A172 (cell line): ENCODE measurements at places on chromosomes 6 and 20.
A peak's percentile ranks its signal among the peaks of the same experiment; 100 is the strongest.

DNA sequence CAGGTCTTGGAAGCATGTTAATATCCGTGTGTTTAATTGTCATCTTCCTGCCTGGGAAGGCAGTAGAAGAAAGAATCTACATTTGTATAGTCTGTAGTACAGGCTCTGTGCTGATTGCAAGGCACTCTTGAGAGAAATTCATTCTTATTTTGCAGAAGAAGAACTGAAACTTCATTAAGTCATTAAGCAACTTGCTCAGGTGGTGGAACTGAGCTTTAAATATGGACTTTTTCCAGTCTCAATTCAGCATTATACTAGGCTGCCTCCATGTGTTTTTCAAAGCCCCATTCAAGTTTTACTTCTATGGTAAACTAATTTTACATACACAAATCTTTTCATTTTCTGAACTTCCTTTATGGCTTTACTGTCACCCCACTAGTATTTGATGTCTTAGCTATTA is 18.7 kb downstream of the ZNF451 start:
- DNase-seq, result no peak

GRCh38 chr6:122665929-122666328 is 55.7 kb downstream of the PKIB start:
- DNase-seq, result no peak

- DNase-seq, result no peak
Measured at GRCh38 chr20:6683021-6683977, 84.2 kb upstream of the BMP2 start.

DNA sequence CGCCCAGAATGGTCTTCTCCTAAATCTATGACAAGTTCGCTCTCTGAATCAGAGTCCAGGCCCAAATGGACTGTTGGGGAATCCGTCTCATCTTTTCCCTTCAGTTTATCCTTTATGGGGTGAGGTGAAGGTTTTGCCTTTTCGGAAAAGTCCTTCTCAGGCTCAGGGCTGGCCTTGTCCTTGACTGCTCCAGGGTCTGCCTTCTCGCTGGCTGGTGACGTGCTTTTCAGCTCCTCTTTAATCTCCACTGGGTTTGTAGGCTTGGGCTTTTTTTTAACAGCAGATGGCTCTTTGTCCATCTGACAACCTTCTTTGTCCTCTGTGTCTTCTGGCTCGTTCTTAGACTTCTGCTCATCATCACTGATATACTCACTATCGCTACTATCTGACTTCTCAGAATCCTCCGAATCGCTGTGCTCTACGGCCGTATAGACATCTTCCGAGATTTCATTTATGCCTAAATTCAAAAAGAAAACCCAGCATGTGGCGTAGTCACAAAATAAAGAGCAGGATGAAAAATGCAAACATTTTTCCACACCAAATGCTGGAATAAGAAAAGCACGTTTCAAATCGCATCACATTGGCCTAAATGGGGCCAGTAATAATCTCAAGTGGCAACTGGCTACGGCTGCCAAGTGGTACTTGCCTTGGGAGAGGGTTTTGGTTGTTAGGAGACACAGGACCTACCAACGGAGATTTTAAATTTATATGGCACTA is 110.3 kb downstream of the ZMYND8 start:
- no peak for DNase-seq

DNA sequence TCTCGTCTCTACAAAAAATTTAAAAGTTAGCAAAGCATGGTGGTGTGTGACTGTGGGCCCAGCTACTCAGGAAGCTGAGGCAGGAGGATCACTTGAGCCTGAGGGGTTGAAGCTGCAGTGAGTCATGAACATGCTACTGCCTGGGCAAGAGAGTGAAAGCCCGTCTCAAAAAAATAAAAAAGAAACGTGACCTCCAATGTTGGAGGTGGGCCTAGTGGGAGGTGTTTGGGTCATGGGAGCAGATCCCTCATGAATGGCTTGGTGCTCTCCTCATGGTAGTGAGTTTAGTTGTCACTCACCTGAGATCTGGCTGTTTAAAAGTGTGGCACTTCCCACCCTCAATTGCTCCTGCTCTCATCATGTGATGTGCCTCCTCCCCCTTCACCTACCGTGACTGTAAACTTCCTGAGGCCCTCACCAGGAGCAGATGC is 24.3 kb downstream of the RBL1 start:
- no peak for DNase-seq

DNA sequence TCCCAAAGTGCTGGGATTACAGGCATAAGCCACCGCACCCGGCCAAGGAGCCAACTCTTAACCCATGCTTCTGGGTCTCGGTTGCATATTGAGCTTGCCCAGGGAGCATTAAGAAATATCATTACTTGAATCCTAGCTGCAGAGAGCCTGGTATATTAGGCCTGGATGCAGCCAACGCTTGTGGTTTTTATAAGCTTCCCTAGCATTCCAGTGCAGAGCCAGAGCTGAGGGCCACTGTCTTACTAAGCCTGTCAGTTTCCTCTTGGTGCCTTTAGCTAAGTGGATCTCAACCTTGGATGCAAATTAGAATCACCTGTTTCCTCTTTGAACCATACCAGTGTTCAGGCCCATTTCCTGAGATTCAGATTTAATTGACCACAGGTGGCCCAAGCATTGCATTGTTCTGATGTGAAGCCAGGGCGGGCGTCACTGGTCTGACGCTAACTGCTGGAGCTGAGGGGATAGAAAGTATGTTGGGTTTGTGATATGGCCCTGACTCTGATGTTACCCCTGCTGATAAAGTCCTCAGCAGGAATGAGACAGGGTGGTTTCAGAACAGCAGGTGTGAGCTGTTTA is 76.3 kb downstream of the BTBD3 start:
- DNase-seq, result no peak

- no peak for DNase-seq
Measured at GRCh38 chr6:139984317-139984716, 609.9 kb upstream of the CITED2 start.

GRCh38 chr20:22572491-22572890 is 11.9 kb downstream of the FOXA2 start:
- no peak for DNase-seq

DNA sequence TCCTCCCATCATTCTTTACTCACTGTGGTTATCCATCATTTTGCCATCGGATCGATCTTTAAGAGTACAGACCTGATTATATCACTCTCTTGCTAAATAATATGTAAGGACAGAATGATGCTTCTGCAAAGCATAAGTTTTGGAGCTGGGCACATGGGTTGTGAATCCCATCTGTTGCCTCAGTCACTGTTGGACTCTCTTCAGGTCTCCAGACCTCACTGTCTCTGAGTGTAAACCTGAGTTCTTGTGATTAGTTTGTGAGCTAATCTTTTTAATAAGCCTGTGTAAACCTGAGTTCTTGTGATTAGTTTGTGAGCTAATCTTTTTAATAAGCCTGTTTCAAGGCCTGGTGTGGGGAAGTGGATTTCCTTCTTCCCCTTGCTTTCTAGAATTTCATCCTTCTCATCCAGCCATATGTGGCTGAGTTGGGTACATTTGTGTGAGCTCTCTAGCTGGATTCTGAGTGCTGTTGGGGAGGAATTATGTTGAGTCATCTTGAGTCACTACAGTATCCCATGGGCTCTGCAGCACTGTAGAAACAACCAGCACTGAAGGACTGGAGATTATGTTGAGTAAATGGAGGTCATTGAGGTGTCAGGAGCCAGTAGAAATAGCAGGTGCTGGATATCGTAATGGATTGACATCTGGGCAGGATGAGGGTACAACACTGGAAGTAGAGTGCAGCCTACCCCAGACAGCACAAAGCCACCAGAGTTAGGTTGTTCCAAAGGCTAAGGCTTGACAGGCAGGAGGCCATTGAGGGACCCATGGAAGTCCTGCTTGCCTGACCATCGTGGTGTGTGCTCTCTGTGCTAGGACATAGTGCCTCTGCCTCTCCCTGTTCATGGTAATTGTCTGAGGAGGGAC is 52.4 kb downstream of the SCAND1 start:
- peak; percentile 89 for DNase-seq

- no peak for DNase-seq
Measured at GRCh38 chr6:89583559-89583958, 55.0 kb downstream of the LYRM2 start.

DNA sequence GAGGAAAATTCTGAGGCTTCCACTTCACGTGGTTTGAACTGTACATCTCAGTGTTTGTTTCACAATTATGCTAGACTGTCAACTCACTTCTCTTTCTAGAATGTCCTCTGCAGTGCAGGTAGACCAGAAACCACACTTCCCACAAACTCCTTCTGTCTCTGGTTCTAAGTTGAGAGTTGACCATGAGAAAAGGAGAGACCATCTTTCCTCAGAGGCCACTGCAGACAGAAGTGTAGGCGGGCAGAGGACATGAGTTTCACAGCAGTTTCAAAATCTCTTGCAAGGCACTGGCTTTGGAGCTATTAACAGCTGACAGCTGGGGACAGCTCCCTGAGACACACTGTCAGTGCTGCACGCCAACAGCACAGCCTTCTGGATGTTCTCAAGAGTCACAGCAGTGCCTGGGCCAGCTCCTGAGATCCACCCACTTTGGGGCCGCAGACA is 55.4 kb upstream of the MOXD1 start:
- DNase-seq, result no peak

- DNase-seq, result no peak
Measured at GRCh38 chr20:19407736-19408135, 195.3 kb downstream of the SLC24A3 start.

DNA sequence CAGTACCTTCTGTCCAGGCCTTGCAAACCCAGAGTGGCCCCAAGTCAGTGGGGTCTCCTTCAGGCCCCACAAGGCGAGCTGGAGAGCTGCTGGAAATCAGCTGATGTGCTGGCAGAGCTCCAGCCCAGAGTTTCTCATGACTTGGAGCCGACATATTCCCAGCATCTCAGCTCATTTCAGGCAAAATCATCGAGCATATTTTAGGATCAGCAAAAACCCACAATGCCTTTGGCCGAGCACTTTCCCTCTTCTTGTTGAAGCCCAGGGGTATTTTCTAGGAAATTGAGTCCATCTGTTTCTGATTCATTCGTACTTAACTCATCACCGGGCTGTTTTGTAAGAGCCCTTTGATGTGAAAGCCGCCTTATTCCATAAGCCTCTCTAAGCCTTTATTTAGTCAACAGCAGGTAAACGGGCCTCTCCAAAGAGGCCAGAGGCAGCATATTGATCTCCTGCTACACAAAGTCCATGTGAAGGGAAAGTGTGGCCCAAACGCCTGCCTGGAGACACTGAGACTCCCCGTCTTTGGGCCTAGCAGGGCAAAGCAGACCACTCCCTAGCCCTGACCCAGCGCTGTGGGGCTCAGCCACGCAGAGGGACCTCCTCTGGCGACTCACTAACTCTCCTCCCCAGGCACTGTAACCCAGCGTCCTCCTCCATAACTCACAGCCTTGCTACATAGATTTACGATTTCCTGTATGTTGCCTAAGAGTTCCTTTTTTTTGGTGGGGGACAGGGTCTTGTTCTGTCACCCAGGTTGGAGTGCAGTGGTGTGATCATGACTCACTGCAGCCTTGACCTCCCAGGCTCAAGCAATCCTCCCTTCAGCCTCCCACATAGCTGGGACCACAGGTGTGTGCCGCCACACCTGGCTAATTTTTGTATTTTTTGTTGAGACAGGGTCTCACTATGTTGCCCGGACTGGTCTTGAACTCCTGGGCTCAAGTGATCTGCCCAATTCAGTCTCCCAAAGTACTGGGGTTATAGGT is 12.1 kb upstream of the C20orf203 start:
- DNase-seq, result peak; percentile 68

DNA sequence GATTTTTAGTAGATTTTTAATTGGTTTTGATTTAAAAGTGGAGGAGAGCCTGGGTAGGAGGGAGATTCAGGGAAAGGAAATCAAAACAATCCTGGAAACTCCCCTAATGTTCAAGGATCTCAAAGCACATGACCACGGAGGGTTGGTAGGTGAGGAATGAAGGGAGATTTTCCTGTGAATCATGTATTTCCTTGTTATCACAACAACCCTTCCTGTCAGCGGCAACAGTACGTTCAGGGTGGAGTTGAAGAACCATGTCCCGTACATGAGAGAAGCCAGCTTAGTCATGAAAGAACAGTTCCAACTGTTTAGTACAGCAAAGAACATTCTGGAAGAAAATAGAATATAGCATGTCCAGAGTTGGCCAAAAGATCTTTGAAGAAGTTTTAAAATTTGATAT is 79.4 kb upstream of the SCAF8 start:
- peak; percentile 88 for DNase-seq

- no peak for DNase-seq
Measured at GRCh38 chr6:169845426-169846285, 94.2 kb downstream of the ERMARD start.

DNA sequence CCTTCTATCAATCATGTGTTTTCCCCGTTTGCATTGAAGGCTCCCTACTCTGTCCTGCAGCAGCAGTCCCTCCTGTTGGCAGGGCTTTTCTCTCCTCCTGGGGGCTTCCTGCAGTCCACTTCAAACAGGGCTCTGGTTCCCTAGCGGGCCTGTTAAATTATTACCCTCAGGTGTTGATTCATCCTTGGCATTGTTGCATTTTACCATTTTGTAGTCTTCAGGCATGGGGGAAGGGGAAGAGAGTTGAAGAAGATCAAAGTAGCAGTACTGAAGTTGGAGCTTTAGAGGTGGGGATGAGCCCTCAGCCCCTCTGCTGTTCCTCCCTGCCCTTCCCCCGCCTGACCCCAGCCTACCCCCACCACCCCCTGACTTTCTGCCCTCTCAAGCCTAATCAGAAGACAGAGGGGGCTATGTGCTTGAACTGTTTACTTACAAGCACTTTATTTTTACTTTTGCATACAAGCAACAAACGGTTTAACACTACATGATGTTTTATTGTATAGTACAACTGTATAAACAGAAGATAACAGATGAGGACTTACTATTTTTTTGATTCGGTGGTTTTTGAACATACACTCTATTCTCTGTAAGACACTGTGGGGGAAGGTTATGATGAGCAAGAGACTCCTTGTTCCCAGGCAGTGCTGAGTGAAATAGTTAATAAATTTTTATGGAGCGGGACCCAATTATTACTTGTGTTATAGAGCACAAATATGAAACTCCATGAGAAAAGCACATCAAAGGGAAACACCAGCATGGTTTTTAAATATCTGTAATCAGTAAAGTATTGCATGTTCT is 169.7 kb downstream of the EYA4 start:
- no peak for DNase-seq

- peak; percentile 46 for DNase-seq
Measured at GRCh38 chr6:107361753-107362604, 97.4 kb downstream of the PDSS2 start.

DNA sequence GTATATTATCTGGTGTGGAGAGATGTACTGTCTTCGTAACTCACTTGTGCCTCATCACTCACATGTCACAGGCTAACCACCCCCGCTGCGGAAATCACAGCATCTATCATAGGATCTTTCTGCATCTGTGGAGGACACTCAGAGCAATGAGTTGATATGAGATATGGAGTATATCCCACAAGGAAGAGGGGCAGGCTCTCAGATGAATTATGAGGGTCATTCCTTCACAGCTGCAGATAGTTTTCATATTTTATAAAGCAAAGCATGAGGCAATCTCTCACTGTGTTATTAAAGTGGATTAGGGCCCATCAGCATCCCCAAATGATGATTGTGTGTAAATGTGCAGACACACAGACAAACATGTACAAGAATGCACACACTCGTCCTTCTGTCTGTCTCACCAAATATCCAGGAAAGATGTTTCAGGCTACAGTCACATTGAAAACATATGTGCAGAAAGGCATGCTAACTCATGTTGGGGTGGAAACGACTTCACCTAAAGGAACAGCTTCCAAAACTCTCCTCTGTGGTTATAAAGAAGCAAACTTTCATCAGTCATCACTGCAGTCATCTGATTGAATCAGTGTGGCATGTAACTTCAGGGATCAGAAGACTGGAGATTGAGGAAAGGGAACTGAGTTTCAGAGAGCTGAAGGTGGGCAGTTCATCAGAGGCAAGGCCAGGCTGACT is 164.7 kb downstream of the FOXC1 start:
- no peak for DNase-seq

- no peak for DNase-seq
Measured at GRCh38 chr20:23249541-23249940, 101.0 kb upstream of the NXT1 start.

- DNase-seq, result no peak
Measured at GRCh38 chr6:55255113-55255512, 72.2 kb upstream of the GFRAL start.
